ENCODE measurements at places on chromosomes 1 and 21.

DNA sequence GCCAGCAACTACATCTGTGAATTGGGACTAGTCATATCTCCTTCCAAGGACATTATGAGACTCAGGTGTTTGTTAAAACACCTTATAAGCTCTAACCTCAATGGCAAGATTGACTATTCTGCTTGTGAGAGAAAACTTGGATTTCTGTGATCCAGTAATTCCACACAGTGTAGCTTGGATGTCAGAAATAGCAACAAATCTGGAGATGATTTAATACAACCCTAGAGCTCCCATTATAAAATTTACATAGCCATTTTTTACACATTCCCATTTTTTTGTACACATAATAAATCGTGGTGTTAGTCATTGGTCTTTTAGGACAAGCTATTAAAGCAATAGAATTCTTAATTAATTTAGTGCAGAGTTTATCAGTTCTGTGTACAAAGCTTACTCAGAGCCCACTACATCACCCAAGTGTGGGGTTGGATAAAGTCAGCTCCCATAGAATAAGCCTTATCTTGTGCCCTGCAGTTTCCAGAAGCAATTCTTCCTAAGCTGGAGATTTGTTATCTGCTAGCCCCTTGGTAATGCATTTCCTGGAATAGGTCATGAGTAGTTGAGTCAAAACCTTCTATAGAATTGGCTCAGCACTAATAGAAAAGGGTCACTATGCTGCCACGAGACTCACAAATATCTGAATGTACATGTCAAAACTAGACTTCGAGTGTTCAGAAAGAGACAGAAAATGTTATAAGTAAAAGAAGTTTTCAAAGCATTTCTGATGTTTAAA lies 434.0 kb upstream of the RUNX1 start:
- no peak for DNase-seq

DNA sequence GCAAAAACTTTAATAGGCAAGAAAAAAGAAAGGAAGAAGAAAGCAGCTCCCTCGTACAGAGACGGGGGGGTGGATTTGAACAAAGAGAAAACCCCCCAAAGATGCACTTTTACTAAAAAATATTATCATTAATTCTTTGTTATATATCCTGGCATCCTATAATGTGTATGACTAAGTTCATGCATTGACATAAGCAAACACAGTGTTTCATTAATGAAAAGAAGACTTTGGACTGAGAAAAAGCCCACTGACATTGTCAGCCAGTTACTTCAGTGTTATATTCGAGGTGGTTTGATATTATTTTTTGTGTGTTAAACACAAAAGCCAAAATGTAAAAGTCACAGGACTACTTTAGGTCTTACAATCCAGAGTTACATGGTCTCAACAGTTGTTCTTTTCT lies 110.1 kb upstream of the DPYD start:
- no peak for DNase-seq

GRCh38 chr21:31374395-31374794 lies 30.3 kb upstream of the TIAM1 start:
- DNase-seq, result no peak

DNA sequence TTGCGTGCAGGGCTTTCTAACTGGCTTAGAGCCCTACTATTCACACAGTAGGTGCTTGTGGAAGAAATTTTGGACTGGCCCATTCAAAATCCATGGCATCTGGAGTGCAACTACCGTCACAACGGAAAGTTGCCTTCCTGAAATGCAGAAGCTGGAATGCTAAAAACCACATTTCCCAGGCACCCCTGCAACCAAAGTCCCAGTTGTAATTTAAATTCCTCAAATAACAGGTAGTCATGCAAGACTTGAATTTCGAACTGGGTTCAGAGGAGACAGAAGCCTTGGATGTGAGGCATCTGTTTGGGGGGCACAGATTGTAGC lies 186.7 kb downstream of the TOMM20 start:
- DNase-seq, result no peak

DNA sequence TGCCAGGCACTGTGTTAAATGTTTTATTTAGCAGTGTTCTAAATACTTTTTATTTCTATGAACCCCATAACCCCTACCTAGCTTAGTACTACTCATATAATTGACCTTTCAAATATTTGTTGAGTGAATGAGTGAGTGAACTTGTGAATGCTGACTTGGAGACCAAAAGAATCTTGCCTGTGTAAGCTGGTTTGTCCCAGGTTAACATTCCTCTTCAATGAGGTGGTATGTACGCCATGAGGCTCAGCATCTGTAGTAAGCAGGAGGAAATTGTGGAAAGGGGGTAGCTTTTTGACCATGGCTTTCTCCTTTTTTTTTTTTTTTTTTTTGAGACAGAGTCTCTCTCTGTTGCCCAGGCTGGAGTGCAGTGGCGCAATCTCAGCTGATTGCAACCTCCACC lies 14.6 kb downstream of the MED18 start:
- DNase-seq, result no peak

GRCh38 chr1:49416758-49417157 lies 607.0 kb downstream of the AGBL4 start:
- DNase-seq, result no peak

DNA sequence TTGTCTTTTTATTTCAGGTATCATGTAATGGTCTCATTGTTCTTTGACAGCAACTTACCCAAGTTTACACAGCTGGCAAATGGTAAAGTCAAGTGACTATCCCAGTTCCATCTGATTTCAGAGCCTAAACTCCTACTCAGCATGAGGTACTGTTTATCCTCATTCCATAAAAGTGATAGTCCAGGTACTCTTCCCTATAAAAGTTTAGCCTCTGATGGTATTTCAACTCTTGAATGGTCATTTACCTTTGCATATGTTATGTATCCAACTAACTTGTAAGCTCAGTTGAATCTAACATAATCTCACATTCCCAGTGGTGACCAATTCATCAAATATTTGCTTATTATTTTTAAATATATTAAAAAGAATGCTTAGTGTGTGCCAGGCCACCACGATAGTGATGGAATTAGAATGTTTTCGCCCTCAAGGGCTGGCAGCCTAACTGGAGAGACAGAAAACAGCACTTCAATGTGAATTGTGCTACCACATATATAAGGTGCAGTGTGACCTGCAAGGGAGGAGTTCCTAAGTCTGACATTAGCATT lies 307.1 kb downstream of the CTH start:
- DNase-seq, result peak; percentile 47

DNA sequence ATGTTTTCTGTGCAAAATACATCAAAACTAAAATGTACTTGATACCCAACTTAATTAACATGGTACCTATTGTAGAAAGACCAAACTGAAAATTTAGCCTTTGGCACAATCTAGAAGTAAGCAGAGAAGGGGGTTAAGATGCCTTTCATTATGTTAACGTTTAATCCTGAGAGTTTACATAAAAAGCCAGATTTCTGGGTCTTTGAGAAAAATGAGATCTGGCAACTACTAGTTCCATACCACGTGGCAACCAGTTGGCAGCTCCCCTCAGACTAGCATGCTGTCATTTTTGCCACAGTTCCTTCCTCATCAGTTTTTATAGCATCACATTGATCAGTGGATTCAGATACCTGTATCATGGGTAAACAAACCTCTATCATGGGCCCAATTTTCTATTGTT lies 1.5 kb downstream of the RO60 start:
- peak; percentile 14 for DNase-seq

GRCh38 chr1:155000726-155001424 lies 1.7 kb upstream of the ZBTB7B start:
- DNase-seq, result peak; percentile 99

- DNase-seq, result no peak
These were observed 55.0 kb upstream of the RGS5 start for GRCh38 chr1:163257763-163258162.

DNA sequence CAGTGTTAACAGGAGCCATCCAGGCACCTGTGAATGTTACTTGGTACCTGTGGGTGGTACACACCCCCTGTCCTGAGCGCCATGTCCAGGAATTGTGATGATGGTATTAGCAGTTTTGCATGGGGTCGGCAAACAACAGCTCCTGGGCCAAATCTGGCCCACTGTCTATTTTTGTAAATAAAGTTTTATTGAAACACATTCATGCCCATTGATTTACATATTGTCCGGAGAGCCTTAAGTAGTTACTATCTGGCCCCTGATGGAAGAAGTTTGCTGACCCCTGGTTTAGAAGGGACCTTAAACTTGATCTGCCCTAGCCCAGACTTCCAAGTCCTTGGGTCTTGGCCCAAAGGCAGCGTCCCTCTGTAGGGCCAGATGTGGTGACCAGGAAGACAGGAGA lies 58.3 kb downstream of the SPSB1 start:
- no peak for DNase-seq

DNA sequence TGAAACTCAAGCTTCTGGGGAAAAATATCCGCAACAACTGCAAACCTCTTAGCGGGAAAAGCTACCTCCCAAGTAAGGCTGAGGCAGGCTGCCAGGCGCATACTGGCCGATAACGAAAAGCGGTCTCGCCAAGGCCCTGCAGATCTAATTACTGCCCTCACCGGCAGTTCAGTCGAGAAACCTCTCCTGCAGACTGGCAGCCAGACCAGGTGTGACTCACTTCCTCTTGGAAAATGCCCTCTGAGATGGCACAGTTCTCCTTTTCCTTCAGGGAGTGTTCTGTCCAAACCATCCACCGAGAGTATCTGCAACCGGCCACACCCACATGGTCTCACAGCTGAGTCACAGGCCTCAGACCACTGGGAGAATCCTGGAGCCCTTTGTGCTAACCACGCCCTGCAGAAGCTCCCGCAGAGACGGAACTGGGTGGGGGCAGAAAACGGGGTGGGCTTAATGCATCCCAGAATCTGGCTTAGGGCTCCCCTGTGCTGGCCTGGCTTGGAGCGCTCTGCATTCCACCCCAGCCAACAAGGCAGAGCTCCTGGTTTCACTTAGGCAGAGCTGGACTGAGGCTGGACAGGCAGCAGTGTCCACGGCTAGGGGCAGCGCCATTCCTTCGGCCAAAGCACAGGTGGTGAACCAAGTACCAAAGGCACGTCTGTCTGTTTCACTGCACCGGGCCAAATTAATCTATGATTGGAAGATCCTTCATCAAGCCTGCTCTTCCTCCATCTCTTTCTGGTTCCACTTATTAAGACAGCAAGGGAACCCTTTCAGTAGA lies 1.2 kb downstream of the S100A10 start:
- no peak for DNase-seq

GRCh38 chr1:247638781-247639180 lies 33.4 kb downstream of the OR2G3 start:
- no peak for DNase-seq

DNA sequence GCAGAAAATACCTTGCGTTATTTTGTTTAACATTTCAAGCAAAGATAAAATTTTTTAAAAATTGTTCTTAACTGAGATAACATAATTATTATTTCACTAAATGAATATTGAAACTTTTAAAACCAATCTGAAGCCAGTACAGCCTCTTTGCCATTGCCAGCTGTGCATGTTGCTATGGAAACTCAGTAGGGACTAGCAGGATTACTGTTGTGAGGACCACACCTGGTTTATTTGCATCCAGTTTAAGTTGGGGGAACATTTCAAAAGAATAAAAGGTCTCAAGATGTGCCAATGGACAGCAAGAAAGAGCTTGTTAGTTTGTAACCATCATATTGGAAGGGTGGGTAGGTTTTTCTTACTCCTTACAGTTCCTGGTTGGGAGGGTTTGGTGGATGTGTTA lies 80.7 kb downstream of the POU2F1 start:
- DNase-seq, result peak; percentile 3

- no peak for DNase-seq
These were observed 439.4 kb downstream of the GPATCH2 start for GRCh38 chr1:217191441-217191840.

GRCh38 chr1:18144916-18145647 lies 37.5 kb downstream of the IGSF21 start:
- DNase-seq, result no peak

DNA sequence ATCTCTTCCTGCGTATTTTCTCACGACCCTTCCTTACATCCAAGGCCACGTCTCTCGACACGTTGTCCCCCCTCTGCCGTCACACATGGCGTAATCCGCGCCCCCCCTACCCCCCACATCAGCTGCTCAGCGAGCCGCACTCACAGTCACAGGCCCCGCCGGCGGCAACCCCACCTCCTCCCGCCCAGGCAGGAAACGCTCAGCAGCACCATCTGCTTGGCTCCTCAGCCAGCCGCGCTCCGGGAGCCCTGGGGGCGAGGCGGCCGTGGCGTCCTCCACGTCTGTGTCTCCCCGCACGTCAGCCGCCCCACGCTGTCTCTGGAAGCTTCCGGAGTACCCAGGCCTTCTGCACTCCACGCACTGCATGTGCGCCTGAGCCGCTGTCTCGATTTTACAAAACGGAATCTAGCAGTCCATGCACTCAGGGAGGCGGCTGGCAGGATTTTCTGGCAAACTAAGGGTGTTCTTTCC lies 64.6 kb downstream of the SIK1 start:
- no peak for DNase-seq

DNA sequence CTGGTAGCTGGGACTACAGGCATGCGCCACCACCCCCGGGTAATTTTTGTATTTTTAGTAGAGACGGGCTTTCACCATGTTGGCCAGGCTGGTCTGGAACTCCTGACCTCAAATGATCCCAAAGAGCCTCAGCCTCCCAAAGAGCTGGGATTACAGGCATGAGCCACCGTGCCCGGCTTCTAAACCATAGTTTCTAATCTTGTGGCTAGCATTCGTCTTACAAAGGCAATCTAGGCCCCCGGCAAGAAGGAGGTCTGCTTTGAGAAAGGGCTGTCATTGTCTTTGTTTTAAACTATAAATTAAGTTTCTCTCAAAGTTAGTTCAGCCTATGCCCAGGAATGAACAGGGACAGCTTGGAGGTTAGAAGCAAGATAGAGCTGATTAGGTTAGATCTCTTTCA lies 10.3 kb upstream of the L1TD1 start:
- no peak for DNase-seq

DNA sequence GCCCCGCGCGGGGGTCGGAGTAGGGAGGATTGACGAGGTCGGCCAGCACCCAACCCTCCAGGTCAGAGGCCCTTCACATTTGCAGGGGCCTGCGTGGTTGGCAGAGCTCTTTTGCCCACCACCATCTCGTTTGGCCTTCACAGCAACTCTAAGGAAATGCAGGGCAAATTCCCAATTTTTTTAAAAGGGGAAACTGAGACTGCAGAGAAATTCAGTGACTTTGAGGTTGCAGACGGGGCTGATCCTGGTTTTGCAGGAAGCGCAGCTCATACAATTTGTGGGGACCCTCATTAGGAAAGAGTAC lies 430 bp upstream of the ACBD3 start:
- no peak for DNase-seq

DNA sequence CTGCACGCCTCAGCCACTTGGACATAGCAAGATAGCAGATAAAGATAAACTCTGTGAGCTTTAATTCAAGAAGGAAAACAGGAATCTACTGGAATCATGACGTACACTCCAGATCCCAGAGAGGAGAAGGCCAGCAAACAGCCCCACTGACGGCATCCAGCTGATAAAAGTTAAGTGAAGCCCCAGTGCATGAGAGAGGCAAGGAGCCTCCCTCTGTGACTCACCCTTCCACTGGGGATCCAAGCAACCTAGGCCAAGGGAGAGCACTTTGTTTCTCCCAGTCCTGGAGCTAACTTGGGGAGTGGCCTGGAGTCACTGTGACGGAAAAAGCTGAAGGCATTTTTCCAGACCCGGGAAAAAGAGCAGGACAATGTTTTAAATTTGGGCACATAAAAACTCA lies 270.0 kb downstream of the AKT3 start:
- no peak for DNase-seq

GRCh38 chr1:15952317-15953258 lies 23.3 kb downstream of the ZBTB17 start:
- DNase-seq, result no peak

- DNase-seq, result no peak
These were observed 81.6 kb downstream of the ADSS2 start for GRCh38 chr1:244370060-244370637.

All from NCI-H1417 (cell line).